ENCODE measurements at places on chromosomes 13 and 19.
A peak's percentile ranks its signal among the peaks of the same experiment; 100 is the strongest.

DNA sequence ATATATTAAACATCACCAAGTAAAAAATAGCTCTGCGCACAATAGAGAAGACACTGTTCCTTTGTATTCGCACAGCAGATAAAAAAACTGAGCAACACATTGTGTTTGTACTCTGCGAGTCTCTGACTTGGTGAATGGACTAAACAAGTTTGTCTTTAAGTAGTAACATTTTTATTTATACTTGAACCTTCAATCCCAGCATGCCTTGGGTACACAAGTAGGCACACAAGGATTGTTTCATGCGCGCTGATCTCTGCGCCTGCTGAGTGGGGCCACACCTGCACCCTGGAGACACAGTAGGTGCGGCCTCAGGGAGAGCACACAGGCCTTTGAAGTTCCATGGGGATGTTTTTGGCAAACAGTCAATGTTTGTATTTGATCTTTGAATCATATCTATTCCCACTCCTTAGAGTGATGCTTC is 318.9 kb downstream of the MYO16 start:
- no peak for DNase-seq

GRCh38 chr13:43331672-43332071 is 308.3 kb downstream of the DNAJC15 start:
- DNase-seq, result peak; percentile 56

DNA sequence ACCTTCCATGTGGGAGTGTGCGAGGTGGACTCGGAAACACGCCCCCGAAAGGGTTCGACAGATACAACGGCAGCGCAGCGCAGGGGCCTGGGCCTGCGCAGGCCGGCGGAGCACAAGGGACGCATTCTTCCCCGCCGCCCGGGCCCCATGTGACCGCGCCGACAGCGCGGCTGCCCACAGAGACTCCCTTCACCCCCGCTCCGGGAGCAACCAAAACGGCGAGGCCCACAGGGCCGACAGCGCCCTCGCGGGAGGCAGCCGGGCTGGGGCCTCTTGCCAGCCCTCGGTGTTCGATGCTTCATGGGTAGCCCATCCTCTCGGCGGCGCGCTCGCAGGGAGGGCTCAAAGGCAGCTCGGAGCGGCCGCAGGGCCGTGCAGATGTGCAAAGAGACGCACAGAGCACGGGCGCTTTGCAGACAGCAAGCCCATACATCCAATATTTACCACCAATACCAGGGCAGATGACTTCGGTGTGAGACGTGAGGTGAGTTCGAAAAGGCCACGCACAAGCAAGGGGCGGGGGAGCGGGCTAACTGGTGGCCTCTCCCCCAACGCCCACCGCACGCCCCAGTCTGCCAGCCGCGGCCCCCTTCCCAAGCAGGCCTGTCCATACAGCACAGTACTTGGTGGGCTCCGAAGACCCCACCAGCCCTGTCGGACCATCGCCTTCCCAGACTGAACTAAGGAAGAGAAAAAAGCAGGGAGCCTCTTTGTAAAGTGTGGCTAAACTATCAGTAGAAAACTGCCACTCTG is 89.9 kb downstream of the CRYL1 start:
- DNase-seq, result no peak

- DNase-seq, result no peak
These were observed 296.7 kb upstream of the DACH1 start for GRCh38 chr13:72163678-72164077.

GRCh38 chr19:35714601-35715354 is 3.0 kb upstream of the KMT2B start:
- DNase-seq, result no peak

Data from epithelial cell of proximal tubule (primary cell).